NCI-H774 (cell line): ENCODE measurements at places on chromosomes 13 and 19.

DNA sequence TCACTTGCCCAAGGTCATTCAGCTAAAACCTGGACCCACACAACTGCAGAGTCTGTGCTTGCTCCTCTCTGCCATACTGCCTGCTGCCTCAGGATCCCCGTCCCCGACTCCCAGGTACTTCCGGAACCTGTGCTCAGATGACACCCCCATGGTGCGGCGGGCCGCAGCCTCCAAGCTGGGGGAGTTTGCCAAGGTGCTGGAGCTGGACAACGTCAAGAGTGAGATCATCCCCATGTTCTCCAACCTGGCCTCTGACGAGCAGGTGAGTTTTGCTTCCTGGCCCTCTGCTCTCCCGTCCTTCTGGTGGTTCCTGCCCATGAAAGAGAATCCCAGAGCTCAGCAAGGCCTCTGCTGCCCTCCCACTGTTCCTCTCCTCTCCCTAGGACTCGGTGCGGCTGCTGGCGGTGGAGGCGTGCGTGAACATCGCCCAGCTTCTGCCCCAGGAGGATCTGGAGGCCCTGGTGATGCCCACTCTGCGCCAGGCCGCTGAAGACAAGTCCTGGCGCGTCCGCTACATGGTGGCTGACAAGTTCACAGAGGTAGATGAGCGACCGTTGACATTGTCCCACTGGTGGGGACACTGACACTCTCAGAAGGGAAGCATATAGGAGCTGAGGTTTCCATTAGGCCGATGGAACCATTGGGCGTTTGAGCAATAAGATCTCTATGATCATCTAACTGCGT lies 22.9 kb downstream of the PPP2R1A start:
- DNase-seq, result no peak

GRCh38 chr13:31007417-31007816 lies 75.0 kb downstream of the TEX26 start:
- DNase-seq, result no peak

DNA sequence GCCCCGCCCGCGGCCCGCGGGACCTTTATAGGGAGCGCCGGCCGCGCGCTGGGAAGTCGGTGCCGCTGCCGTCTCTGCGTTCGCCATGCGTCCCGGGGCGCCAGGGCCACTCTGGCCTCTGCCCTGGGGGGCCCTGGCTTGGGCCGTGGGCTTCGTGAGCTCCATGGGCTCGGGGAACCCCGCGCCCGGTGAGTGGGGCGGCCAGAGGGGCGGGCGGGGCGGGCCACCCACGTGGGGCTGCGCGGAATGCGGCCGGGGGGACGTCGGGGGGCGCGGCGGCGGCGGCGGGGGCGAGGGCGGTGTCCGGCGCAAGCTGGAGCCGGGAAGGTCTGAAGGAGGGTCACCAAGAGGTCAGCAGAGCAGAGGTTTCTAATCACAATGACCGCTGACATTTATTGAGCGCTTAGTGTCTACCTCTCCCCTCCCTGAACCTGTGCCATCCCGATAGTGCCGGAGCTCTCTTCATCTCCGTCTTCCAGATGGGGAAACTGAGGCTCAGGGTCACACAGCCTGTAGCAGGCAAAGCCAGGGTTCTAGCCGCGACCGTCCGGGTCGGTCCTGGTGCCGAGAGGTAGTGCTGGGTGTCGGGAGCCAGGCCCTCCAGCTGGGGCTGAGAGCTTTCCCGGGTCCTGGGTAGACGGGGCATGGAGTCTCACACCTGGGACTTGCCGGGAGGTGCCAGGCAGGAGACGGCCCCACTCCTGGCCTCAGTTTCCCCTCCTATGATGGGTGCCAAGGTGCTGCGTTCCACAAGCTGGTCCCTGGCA lies at the start of gene FSTL3:
Gene FSTL3 (plus strand): TSS at position 54 of the 767 bp plus-strand sequence. CDS start 32 bp downstream, at position 86.
- DNase-seq, result no peak

DNA sequence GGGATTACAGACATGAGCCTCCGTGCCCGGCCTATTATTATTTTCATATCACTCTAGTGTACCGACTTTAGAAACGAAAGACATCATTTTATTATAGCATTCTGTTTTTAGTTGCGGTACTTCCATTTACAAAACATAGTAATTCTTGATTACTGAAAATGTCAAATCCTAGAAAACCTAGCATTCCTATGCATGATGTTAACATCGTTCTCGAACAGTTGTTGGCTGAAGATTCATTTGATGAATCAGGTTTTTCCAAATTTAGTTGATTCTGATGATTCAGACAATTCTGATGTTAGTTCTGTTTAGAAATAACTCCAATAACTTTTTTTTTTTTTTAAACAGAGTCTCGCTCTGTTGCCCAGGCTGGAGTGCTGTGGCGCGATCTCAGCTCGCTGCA lies 11.5 kb upstream of the MTRF1 start:
- DNase-seq, result no peak

DNA sequence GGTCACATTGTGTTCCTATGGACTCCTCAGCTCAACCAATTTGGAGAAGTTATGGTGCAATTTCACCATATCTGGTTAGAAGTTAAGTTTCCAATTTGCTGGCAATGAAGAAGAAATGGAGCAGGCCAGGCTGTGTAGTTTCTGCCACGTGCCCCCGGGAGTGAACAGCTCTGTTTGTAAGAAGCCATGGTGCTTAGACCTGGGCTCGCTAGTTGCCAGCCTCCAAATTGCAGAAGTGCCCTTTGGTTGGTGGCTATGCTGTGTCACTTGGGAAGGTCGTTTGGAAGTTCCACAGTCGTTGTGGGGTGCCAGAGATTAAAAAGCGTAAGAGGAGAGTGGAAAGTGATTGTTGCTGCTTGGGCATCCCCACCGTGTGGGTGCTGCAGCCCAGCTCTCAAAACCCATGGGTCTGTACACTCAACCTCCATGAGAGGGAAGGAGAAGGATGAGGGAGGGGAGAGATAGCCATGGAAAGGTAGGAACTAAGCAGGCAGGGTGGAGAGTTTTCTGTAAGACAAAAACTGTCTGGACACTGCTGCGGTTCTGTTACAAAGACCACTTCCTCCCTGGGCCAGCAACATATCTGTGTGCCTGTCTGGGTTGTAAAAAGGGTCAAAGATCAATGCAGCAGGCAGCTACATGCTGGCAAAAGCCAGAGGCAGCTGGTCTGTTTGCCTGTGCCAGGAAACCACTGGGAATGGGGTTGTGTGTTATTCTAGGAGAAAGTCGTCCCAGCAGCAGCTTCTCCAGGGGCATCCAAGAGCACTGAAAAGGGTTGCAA lies 10.8 kb downstream of the ALOX5AP start:
- DNase-seq, result no peak

GRCh38 chr13:30870049-30870884 lies 35.8 kb upstream of the MEDAG start:
- DNase-seq, result peak; percentile 62

- DNase-seq, result no peak
These were observed 569.2 kb downstream of the MYO16 start for GRCh38 chr13:109198585-109198984.

GRCh38 chr13:29936051-29936813 lies 85.8 kb upstream of the UBL3 start:
- no peak for DNase-seq

DNA sequence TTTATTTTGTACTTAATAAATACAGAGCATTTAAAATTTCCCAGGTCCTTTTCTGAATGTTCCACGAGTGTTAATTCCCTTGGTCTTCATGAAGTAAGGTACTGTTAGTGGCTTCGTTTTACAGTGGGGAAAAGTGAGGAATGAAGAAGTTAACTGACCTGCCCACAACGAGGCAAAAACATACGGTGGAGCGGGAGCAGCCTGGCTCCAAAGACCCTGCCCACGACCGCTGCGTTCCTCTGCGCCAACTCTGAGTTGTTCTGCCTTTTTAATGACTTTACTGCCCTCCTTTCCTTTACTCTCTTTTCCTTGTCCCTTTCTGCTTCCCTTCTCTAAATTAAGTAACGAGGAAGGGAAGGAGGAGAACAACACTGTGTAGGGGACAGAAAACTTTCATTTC lies 392.9 kb downstream of the PCDH9 start:
- DNase-seq, result no peak

- DNase-seq, result no peak
These were observed 260.0 kb upstream of the DACH1 start for GRCh38 chr13:72127031-72127430.

- no peak for DNase-seq
These were observed 31.6 kb upstream of the METTL21C start for GRCh38 chr13:102726430-102726829.

GRCh38 chr13:103895835-103896531 lies 829.8 kb upstream of the SLC10A2 start:
- DNase-seq, result no peak
